ENCODE measurements at places on chromosomes 16 and 17.

DNA sequence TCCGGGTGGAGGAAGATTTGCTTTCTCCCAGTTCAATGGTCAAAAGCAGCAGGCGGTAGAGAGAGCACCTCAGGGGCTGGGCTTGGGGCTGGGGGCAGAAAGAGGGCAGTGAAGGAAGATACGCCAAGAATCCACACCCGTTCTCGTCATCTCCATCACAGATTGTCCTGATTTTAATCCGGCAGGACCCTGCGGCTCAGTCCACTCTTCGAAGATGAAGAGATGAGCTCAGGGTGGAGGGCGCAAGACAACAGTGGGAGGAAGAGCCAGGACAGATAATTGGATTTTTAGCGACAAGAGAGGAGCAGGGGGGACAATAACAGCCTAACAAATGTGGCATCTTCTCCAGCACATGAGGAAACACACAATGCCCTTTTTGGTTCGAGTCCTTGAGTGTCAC, 165.9 kb downstream of the SDK2 start:
- no peak for DNase-seq

DNA sequence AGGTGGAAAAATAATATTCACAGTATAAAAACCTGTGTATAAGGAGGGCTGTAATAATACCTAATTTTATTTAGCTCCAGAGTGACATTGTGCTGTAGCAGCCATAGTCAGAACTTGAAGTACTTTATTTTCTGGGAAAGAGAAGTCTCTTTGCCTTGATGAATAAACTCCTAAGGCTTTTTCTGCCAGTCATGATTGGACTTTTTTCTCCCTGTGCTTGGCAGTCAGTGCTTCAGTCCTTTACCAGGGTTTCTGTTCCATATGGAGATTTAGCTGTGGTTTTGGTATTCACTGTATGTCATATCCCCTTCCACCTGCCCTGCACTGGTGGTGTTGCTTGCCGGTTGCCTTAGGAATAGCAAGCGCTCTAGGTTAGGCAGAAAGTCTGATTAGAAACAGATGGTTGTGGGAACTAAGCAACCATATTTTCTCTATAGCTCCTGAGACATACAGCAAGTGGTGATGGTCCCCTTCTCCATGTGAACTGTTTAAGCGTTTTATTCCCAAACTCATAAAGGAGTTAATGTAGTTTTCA, 24.7 kb downstream of the DDX42 start:
- no peak for DNase-seq

- no peak for DNase-seq
These were observed 18.9 kb downstream of the KCNJ18 start for GRCh38 chr17:21711182-21711581.

DNA sequence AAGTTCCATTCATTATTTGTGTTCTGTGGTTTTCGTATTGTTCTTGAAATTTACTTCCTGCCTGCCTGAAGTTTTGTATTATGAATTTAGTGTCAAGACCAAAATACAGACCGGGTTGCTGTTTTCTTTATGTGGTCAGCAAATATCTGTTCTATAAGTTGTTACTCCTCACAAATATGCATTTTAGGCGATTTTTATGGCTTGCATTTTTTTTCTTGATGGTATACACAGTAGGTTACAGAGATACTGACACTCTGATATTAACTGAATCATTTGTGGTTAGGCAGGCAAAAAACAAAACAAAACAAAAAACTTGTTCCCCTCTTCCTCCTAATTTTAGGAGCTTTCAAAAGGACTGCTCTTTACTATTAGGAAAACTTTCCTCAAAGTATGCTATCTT, 52.6 kb downstream of the BCAS3 start:
- DNase-seq: no peak

DNA sequence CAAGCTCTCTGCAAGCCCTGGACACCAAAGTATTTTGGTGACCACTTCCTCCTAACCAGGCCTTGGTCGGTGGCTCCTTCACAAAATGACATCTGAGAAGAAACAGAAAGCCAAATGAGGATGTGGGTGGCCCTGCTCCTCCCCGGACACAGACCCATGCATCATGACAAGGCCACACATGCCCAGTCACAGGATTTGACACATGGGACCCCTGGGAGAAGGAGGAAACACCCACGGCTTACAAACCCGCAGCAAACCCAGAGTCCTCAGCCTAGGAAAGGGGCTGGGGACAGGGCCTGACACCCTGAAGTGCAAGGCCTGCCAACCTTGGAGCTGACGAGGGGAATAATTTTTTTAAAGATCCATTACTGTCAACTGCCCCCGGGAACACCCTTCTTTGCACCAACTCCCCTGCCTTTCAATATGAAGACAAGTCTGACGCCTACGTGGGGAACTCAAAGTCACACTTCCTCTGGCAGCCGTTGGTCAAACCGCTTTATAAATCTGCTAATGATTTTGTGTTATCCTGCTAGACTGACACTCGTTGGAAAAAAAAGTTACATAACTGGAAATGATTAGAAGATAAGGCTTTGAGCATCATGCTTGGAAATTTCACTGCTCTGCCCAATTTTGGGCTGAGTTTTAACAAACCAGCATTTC, 41.3 kb downstream of the GAS7 start:
- no peak for DNase-seq

DNA sequence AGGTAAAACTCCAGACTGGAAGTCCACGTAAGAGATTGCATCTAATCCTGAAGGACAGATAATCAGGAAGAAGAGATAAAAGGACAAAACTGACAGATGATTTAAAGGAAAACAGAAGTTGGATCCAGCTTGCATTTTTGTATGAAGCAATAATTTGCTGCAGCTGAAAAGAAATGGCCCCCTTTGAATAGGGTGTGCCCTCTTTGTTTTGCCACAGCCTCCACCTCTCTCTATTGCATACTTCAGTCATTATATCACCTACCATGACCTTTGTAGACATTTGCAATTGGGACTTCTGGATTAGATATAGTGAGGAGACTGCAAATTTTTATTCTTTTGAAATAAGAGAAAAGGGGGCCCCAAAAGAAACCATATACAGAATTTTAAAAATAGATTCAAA, 8.1 kb downstream of the NOG start:
- no peak for DNase-seq

- no peak for DNase-seq
These were observed 200.9 kb upstream of the SOX9 start for GRCh38 chr17:71919896-71920295.

- DNase-seq: no peak
These were observed 287.3 kb upstream of the CCL2 start for GRCh38 chr17:33967608-33968349.

- no peak for DNase-seq
These were observed 3.6 kb upstream of the CHMP6 start for GRCh38 chr17:80987941-80988461.

- DNase-seq: no peak
These were observed 5.8 kb downstream of the TRIM25 start for GRCh38 chr17:56908001-56908542.

DNA sequence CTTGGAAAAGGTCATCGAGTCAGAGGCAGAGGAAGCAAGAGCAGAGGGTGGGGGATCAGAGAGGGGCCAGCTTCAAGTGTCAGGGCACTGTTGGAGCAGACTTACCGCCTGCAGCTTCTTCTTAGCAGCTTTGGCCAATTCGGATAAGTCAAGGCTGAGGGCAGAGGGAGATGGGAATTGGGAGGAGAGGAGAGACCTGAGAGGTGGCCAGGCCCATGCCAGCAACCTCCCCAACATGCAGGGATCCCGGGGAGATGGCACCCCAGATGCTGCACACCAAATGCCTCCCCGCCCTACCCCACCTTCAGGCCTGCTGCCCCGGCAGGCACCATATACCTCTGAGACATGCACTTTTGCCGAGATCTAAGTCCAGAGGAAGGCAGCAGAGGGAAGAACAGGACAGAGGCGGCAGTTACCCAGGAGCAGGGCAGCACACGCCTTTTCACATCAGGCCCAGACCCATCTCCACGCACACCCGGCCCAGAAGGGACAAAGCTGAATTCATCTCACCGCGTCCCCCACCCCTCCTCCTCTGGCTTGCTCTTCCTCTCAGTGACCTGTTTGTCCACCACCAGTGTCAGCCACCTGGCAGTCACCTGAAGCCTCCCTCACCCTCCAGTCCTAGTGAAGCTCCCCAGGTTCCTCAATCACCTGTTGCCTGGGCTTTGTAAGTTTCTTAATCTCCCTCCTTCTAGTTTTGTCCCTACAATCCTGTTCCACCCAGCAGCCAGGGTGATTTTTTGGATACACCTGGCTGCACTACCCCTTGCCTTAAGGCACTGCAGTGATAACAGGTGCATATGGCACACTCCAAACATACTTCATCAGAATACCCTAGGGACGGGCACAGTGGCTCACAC, 10.4 kb downstream of the TP53I13 start:
- no peak for DNase-seq
